ENCODE measurements at places on chromosomes 11 and 22. TPM values are rescaled to one million over a fixed set of nuclear protein-coding genes. Genes with fewer than 3 reads are reported as not detected.
A peak's percentile ranks its signal among the peaks of the same experiment; 100 is the strongest.

- DNase-seq = no peak
Observed at GRCh38 chr11:76279646-76280045, 73.3 kb upstream of the WNT11 start.

MPZL3 gene
- total RNA-seq = 2.6 TPM

- no peak for DNase-seq
Observed at GRCh38 chr11:22479971-22480720, 142.0 kb downstream of the SLC17A6 start.

- DNase-seq = no peak
Observed at GRCh38 chr22:28108851-28109250, 189.8 kb upstream of the PITPNB start.

GRCh38 chr11:99934008-99934407 is 753.1 kb upstream of the ARHGAP42 start:
- no peak for DNase-seq

- DNase-seq = no peak
Observed at GRCh38 chr11:68997995-68998348, 15.1 kb downstream of the MRGPRF start.

JAM3 gene
- 18.3 TPM for total RNA-seq

OR6T1 gene
- not detected for total RNA-seq

APOL3 gene
- total RNA-seq = 29.5 TPM

GRCh38 chr11:120529911-120530310 is 18.4 kb downstream of the GRIK4 start:
- no peak for DNase-seq

GRCh38 chr11:15710580-15711275 is 596.0 kb downstream of the INSC start:
- DNase-seq = no peak

DNA sequence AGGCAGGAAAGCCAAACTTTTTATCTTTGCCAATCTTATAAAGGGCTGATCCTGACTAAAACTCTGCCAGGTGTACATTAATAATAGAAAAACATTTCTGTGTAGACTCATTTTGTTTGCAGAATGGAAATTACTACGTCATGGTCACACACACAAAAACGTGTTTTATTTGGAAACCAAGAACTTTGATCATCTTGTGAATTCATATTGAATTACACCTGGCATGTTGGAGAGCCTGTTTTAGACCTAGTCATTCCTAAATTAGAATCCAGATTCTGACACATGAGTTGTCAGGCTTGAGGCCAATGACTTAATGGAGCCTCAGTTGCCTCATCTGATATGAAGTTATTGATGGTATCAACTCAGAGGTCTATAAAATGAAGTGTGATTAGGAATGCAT is 235.6 kb upstream of the TENM4 start:
- DNase-seq = no peak

DNA sequence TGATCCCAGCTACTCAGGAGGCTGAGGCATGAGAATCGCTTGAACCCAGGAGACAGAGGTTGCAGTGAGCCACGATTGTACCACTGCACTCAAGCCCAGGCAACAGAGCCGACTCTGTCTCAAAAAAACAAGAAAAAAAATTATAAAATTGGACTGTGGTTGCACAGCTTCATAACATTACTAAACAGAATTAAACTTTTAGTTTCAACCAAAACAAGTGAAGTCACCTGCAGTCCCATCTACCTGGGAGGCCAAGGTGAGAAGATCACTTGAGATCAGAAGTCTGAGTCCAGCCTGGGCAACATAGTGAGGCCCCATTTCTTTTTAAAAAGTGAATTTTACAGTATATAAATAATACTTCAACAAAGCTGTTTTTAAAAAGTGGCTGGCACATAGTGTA is 47.8 kb upstream of the CD5 start:
- no peak for DNase-seq

- DNase-seq = no peak
Observed at GRCh38 chr11:34865261-34865660, 50.9 kb downstream of the APIP start.

DNA sequence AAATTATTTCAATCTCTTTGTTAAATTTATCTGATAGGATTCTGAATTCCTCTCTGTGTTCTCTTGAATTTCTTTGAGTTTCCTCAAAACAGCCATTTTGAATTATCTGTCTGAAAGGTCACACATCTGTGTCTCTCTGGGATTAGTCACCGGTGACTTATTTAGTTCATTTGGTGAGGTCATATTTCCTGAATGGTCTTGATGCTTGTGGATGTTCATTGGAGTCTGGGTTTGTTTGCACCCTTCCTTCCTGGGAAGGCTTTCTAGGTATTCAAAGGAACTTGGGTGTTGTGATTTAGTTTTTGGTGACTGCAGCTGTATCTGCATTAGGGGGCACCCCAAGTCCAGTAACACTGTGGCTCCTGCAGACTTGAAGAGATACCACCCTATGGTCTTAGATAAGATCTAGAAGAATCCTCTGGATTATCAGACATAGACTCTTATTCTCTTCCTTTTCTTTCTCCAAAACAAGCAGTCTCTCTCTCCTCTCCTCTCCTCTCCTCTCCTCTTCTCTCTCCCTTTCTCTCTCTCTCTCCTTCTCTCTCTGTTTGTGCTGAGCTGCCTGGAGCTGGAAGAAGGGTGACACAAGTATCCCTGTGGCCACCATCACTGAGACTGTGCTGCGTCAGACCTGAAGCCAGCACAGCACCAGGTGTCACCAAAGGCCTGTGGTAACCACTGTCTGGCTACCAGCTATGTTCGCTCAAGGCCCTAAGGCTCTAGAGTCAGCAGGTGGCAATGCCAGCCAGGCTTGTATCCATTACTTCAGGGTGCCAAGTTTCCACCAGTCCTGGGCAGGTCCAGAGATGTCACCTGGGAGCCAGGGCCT is 3.3 kb upstream of the HEPN1 start:
- DNase-seq = no peak

TREH gene
- total RNA-seq = not detected

LDLRAD3 gene
- 1.6 TPM for total RNA-seq

- peak; percentile 86 for DNase-seq
Observed at GRCh38 chr11:73308003-73308960, at the start of gene ARHGEF17. Gene ARHGEF17 (plus strand): TSS chr11:73308276. CDS start chr11:73308639, 363 bp downstream.

GRCh38 chr11:3920148-3920852 is 64.8 kb downstream of the STIM1 start:
- DNase-seq = no peak

DNA sequence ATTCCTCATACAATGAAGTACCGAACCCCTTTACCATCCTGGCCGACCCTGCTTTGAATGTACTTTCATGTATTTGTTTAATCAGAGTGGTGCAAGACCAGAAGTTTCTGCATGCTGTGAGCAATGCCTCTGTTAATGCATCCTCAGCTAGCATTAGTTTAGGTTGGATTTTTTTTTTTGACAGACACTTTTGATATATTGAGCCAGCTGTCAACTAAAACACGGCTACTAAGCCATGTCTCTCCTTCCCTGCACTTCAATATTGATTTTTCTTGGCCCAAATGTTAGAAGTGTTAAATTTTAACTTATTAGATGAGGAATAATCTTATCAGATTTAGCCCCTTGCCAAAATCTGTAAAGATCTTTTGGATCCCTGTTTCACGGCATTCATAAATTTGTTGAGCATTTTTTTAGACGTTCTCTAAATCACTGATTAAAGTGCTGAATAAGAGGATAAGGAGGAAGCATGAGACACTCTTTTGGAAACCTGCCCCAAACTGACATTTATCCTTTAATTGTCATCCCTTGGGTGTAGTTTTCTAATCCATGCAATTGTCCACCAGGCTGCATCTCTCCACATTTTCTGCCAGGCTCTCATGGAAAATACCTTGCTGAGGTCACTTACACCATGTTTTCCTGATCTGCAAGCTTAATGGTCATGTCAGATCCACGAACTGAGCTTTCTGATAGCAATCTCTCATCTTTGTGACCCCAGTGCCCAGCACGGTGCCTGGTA is 130.7 kb downstream of the FEZ1 start:
- DNase-seq = no peak

SLC43A3 gene
- total RNA-seq = 20.6 TPM

PLAAT3 gene
- 149 TPM for total RNA-seq

FOXRED1 gene
- total RNA-seq = 29.1 TPM

DNA sequence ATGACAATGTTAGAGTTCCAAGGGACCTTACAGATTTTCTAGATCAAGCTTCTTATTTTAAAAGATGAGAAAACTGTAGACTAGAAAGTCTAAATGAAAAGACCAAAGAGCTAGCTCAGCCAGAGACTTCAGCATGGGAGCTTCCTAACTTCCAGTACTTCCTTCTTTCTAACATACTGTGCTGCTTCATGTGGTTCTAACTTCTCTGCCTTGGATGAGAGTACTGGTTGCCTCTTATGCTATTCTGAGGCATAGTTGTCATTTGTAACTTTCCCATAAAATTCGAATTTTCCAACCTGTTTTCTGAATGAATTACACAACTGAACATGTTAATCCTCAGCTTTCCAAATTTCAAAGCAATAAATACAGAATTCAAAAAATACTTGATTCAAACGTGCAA is 1.8 kb downstream of the MTMR2 start:
- DNase-seq = no peak

DNA sequence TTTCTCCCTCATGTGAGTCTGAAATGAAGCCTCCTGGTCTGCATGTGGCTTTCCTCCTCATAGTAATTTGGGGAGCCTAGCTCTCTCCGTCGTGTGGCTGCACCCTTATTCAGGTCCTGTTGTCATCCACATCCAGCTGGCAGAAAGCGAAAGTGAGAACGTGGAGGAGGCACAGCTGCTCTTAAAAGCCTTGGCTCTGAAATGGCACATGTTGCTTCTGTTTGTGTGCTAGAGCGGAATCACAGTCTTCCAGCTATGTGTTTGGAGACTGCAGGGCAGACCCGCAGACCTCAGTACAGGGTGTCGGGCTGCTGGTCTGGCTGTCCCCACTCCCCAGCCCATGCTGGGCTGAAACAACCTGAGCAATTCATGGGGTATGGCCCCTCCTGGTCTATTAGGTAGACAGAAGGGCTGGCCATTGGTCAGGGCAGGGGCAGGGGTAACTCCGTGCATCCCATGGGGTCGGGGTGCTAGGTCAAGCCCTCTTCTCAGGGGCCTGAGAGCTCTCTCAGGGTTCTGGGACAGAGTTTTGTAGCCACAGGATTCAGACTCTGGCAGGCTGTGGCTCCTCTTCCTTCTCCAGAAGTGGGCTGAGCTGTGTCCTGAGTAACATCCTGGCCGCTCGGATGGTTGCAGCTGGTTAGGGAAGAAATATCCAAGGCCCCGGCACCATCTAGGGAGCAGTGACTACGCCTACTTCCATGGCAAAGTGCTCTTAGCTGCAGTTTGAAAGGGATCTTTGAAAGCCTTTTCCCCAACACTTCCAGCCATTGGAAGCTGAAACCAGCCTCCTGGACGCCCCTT is 50.6 kb downstream of the C11orf96 start:
- DNase-seq = peak; percentile 60

DNA sequence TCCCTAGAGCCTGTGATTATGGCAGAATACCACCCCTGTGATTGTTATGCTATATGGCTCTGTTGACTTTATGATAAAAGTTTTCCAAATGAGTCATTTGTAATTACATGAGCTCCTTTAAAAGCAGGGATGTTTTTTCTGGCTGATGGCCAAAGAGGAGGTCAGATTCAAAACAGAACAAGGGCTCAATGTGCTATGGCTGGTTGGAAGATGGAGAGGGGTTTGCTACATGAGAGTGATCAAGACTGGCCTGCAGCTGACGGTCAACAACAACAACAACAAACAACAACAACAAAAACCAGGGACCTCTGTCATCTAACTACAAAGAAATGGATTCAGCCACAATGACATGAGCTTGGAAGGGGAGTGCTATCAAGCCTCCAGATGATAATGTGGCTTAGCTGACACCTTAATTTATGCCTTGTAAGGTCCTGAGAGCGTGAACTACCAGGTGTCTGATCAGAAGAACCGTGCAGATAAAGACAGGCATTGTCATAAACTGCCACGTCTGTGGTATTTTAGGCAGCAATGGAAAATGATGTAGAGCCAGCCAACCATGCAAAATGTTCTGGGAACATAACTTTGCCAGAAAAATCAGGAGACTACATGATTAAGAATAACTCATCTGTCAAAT is 47.2 kb downstream of the PIWIL3 start:
- no peak for DNase-seq

WNT11 gene
- total RNA-seq = 15.2 TPM

GRCh38 chr11:43676933-43677332 is 3.6 kb upstream of the HSD17B12 start:
- DNase-seq = no peak

DNA sequence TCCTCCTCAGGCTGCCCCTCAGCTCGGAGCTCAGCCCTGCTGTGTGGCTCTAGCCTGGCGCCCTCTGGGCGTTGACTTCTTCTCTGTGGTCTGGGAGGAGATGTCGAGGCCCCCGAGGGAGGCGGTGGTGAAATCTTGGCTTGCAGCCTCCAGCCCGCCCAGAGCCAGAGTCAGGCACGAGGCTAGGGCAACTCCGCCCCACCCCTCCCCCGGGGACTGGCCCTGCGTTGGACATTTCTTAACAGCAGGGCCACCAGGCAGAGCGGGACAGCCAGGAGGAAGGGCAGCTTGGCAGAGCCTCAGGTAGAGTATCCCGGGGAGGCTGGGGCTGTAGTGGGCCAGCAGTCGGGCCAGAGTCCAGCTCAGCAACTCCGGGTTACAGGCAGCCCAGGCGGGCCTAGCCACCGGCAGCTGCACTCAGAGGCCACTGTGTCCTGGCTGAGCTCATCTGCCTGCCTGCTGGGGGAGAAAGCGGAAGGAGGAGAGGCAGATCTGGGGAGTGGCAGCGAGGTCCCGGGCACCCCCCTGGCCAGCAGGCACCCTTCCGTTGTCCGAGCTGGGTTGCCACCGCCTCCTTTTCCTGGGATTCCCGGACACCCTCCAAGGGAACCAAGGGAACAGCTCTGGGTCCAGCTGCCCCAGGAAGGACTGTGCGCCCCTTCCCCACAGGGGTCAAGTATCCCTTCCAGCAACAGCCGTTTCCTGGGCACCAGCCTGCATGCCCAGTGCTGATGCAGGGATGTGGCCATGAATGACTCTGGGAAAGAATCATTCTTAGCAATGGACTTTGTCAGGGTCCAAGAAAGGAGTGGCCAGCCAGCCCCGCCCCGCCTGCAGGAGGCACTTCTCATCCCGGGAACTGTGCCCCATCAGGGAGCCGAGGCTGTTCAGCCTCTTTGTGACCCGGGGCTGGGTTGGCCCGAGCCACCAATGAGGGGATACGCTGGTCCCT is at the start of gene ALDH3B1:
TSS of gene ALDH3B1 (plus strand) at position 238 of the 952 bp plus-strand sequence. CDS start 4,971 bp downstream, outside the sequence.
- DNase-seq = peak; percentile 94

GRCh38 chr11:19181531-19182261 is 20.1 kb downstream of the CSRP3 start:
- DNase-seq = no peak

- no peak for DNase-seq
Observed at GRCh38 chr11:68912254-68912653, 8.6 kb downstream of the IGHMBP2 start.

GRCh38 chr11:88455974-88456373 is 118.4 kb upstream of the CTSC start:
- no peak for DNase-seq

MS4A4A gene
- total RNA-seq = 13.4 TPM

DNA sequence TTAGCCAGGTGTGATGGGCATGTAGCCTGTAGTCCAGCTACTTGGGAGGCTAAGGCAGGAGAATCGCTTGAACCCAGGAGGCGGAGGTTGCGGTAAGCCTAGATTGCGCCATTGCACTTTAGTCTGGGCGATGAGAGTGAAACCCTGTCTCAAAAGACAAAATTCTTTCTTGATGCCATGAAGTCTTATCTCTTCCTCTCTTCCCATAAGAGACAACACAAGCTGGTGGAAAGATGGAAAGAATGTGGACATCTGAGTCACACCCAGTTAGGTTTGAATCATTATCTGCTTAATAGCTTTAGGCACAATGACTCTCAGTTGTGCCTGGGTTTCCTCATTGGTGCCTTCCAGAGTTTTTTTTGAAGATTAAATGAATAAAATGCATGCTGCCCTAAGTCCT is 35.3 kb downstream of the KREMEN1 start:
- DNase-seq = no peak
